Stimulated activated CD8-positive, alpha-beta memory T cell treated with anti-CD3 and anti-CD28 coated beads, Interleukin-15, amount 100 ng/mL, for 24 hours (primary cell): ENCODE measurements at places on chromosomes 6 and 20.

DNA sequence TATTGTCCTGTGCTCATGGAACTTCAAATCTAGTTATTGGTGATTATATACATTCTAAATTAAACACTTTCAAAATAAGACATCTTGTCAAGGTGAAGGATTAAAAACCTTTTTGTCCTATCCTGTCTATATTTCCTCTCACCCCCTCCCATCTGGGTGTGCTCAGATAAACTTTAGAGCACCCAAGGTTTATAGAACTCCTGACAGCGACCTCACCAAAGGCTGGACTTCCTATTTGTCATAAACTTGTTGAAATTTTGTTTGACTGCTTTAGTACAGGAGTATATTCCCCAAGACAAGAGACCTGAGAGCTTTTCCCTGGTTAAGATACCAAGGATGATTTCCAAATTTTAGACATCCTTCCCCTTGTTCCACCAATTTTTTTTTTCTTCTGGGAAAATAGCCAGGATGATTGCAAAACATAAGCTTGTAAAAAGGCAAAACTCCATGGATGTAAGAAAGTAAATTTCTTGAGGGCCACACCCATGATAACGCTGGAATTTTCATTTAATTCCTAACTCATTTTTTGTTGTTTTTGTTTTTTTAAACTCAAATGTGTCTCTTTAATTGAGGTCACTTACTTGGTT lies 33.0 kb downstream of the CARMIL1 start:
- DNase-seq = no peak

GRCh38 chr6:25053875-25054371 lies 118.2 kb upstream of the RIPOR2 start:
- no peak for DNase-seq

DNA sequence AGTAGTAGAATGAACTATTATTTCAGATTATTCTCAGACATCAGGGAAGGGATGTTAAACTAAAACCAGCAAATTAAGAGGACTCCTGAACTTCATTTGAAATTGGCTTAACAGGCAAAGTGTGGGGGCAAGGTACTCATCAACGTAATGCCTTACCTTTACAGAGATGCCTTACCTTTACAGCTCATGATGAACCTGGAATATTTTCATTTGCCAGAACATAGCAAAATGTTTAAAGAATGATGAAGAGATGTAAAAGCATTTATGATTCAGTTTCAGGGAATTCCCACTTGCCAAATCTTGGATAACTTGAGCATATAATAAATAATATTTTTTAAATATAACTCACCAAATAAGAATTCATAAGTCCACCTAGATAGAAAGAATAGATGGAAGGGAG lies 207.5 kb downstream of the TINAG start:
- DNase-seq = no peak

GRCh38 chr6:160031871-160032270 lies 63.0 kb downstream of the IGF2R start:
- DNase-seq = no peak

GRCh38 chr6:32187009-32187709 lies 2.8 kb downstream of the PBX2 start:
- no peak for DNase-seq

DNA sequence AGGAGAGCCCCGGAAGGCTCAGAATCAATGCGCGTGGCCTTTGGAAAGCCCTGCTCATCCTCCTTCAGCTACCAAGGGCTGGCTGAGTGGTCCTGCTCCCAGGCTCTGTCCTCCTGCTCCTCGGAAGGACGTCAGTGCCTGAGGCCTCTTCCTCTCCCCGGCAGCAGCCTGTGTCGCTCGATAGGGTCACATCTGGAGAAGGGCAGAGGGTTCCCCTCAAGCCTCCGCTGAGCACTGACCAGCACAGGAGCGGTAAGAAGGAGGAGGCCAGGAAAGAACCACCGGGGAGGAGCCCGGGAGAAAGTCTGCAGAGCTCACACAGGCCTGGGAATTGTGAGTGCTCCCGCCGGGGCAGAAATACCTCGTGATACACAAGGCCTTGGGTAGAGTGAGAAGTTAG lies 21.2 kb downstream of the KIF25 start:
- no peak for DNase-seq

DNA sequence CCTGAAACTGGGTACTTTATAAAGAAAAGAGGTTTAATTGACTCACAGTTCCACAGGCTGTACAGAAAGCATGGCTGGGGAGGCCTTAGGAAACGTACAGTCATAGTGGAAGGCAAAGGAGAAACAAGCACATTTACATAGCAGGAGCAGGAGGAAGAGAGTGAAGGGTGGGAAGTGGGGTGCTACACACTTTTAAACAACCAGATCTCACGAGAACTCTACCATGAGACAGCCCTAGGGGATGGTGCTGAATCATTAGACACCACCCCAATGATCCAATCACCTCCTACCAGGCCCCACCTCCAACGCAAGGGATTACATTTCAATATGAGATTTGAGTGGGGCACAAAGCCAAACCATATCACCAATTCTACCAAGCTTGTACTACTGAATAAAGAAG lies 7.4 kb upstream of the FNDC1 start:
- DNase-seq = no peak

GRCh38 chr20:6051505-6051904 lies 2.4 kb downstream of the LRRN4 start:
- DNase-seq = no peak

DNA sequence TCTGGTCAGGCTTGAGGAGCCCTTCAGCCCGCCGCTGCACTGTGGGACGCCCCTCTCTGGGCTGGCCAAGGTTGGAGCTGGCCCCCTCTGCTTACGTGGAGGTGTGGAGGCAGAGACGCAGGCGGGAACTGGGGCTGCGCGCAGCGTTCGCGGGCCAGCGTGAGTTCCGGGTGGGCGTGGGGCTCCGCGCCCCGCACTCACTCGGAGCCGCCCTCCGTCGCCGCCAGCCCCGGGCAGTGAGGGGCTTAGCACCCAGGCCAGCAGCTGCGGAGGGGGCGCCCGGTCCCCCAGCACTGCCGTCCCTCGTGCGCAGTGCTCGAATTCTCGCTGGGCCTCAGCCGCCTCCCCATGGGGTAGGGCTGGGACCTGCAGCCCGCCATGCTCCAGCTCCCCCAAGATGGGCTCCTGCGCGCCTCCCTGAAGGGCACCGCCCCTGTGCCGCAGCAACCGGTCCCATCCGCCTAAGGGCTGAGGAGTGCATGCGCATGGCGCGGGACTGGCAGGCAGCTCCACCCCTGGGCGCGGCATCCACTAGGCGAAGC lies 695.9 kb downstream of the EPHA7 start:
- no peak for DNase-seq

- DNase-seq = no peak
These were observed 57.3 kb downstream of the TASP1 start for GRCh38 chr20:13581451-13581850.

DNA sequence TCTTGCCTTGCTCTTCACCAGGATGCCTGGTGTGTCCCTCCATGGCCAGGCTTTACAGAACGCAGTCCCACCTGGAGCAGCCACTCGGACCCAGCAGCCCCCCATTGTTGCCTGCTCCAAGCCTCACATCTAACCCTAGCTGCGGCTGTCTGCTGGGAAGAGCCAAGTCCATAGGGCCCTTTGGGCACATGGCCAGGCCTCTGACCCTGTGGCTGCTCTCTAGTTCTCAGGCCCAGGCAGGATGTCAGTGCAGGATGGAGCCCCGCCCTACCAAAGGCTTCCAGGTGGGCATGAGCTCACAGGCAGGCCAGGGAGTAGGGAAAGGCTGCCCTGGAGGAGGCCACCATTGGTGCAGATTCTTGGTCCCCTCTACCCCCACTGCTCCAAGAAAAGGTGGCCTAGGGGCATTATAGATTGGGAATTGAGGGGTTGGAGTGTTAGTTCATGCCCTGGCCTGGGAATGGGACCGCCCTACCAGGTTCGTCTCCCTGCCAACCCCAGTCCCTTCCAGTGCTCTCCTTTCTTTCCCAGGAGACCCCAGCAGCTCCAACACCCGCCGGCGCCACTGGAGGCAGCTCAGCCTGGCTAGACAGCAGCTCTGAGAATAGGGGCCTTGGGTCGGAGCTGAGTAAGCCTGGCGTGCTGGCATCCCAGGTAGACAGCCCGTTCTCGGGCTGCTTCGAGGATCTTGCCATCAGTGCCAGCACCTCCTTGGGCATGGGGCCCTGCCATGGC lies 18.7 kb downstream of the MAVS start:
- DNase-seq = no peak

DNA sequence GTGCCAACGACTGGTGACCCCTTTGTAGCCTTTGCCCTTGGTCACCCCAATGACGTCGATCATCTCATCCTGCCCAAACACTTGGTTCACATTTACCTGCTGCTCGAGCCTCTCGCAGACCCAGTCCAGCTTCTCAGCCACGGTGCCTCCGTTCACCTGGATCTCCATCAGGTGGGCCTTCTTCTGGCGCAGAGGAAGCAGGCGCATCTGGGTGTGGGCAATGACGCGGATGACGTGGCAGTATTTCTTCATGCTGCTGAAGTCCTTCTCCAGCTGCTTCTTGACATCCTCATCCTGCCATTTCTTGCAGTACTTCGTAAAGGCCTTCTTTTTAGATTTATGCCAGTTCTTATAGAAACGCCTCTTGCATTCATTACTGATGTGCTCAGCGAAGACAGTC lies 46.9 kb upstream of the SEC63 start:
- DNase-seq = no peak

GRCh38 chr6:82035526-82035925 lies 212.0 kb downstream of the IBTK start:
- DNase-seq = no peak

GRCh38 chr20:19990850-19991249 lies 26.3 kb upstream of the NAA20 start:
- DNase-seq = no peak

DNA sequence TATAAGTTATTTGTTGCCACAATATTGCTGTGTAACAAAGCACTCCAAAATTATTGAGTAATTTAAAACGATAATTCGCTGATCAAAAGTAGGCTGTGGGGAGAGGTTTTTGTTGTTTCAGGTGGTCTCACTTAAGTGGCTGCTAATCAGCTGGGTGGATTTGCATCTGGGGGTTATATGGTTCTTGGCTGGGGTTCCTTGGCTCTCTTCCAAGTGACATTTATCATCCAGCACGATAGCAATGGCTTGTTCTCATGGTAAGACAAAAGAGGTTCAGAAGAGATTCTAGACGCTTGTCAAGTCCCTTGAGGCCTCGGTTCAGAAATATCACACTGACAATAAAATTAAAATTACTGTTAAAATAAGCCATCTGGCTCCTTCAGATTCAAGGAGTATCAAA lies 1648.8 kb downstream of the GRIK2 start:
- no peak for DNase-seq
